Lower leg skin (tissue), 4 donors: ENCODE measurements at places on chromosomes 4 and X. TPM values are rescaled to one million over a fixed set of nuclear protein-coding genes. Genes with fewer than 3 reads are reported as not detected.

- no peak for DNase-seq
These were observed 449.8 kb downstream of the INPP4B start for GRCh38 chr4:142396279-142396678.

DNA sequence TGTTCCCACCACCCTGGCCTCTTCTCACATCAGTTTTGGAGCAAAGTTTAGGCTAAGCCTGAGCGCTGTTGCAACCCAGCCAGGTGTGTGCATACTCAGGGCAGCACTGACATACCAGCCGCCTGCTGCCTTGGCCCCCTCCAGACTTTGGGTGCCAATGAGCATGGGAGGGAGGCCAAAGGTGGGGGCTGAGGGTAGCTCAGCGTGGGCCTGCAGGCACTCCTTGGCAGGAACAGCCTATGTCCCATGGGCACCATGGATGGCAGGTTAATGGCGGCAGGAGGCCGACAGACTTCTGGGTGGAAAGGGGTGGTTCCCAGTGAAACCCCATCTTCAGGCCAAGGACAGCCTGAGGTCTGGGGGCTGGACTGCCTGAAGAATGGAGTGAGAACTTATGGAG lies 462.2 kb downstream of the ADGRL3 start:
- DNase-seq: no peak

GRCh38 chr4:5209862-5210261 lies 158.6 kb downstream of the STK32B start:
- DNase-seq: no peak

DNA sequence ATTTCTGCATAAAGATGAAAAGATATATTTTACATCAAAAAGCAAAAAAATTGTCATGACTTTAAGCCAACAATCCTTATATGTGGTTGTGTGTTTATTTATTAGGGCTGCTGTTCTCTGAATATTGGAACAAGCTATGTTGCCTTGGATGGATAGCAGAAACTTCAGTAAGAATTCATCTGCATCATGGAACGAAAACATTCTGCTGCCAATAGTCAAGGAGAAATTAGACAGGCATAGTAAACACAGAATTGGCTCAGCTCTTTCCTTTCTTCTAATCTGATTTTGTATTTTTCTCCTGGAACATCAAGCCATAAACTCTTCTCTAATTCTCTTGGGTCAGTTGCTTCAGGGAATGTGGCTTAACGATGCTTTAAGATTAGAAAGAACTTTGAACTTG lies 1257.0 kb downstream of the NLGN4X start:
- no peak for DNase-seq

FGG gene
- total RNA-seq: not detected

DNA sequence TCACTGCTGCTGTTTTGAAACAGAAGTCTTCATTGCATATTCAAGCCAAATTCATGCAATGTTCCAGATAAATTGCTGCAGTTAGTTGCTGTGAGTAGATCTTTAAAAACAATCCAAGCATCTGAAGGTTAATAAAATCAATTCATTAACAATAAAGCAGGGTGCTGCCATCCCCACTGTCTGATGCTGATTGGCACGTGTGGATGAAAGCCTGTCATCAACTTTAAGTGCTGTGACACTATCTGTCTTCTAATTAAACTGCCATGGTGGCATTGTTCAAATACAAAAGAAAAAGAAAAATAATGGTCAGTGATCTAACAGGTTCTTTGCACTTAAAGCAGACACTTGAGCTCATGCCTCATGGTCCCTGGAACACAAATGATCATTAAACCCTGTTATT lies 63.0 kb upstream of the MND1 start:
- DNase-seq: no peak

DNA sequence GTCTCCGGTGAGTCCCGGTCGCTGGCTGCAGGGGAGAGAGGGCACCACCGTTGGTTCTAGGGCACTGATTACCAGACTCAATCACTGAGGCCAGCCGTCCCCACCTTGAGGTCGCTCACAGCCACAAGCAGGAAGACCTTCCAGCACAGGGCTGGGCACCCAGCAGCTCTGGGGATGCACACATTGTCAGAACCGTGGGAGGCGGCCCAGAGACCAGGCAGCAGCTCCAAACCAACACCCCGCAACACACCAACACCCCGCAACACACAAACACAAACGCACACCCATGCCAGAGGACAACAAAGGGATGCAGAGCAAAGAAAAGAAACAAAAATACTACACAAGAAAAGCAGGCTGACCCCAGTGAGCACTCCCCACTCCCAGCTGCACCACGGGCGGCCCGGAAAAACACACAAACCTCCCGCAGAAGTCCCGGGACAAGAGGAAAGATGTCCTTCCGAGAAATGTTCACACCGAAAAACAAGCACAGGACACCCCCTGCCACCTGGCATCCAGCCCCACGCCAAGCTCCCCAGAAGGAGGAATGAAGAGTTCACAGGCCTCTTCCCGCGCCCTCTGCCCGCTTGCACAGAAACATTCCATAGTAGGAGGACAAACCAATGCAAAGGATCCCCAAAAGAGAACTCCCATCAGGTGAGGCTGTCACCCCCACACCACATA lies 3.2 kb downstream of the HMX1 start:
- no peak for DNase-seq

DNA sequence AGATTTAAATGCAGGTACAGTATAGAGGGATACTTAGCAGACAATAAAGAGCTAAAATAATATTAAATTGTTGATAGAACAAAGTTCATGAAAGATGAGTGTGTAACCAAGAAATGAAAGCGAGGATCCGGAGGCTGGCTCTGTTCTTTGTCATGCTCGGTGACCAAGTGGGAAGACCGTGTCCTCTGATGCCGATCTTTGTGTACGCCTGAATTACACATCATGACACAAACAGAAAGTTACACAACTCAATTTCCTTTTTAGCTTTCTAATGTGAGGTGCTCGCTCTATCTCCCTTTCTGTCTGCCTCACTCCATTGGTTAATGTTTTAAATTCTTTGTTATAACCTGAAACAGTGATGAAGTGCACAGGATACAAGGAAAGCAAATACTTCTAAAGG lies 114.8 kb upstream of the NEIL3 start:
- no peak for DNase-seq

SMIM10 gene
- 2.7 TPM for total RNA-seq

- DNase-seq: no peak
These were observed 37.9 kb upstream of the FGFBP2 start for GRCh38 chr4:16000708-16001483.

ATP8A1 gene
- 4.9 TPM for total RNA-seq

- peak; percentile 78 for DNase-seq
These were observed 29.2 kb downstream of the MSX1 start for GRCh38 chr4:4888695-4889094.

GRCh38 chrX:74902806-74903205 lies 22.4 kb downstream of the NEXMIF start:
- no peak for DNase-seq

AKAP14 gene
- total RNA-seq: not detected

DNA sequence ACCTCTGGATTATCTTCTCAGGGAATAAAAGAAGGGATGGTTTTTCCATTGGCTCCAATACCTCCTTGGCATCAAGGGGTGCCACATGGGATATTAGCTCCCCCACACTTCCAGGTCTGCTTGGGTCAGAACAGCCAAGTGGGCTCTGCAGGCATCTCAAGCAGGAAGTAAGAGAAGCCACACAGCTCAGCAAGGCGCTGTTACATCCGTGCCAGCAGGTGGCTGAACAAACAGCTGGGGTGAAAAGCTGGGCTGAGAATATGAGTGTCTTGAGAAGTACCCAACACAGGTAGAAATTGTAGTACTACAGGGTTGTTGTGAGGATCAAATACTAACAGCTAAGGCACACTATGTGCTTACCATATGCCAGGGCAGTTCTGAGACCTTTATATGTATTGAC lies 76.7 kb upstream of the TMEM150C start:
- DNase-seq: no peak

MAML3 gene
- total RNA-seq: 28.4 TPM

DNA sequence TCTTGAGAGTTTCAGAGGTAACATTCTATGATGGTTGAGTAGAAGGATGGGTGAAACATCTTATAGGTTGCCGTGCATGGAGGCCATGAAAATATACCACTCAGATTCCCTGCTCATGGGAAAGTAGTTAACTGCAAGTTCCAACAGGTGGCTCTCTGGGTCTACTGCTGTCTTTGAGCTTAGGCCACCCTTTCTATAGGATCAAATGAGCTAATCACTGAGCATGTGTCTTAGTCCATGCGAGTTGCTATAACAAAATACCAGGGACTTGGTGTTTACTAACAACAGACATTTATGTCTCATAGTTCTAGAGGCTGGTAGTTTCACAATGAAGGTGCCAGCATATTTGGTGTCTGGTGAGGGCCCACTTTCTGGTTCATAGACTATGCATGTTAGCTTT lies 144.8 kb upstream of the UNC5C start:
- no peak for DNase-seq

- DNase-seq: no peak
These were observed 138.8 kb downstream of the TEX11 start for GRCh38 chrX:70769659-70770227.

- DNase-seq: no peak
These were observed 123.8 kb downstream of the MAD2L1 start for GRCh38 chr4:119942806-119943205.

NEIL3 gene
- 1.9 TPM for total RNA-seq

MAGEE2 gene
- 1.9 TPM for total RNA-seq

GRCh38 chr4:175109933-175110332 lies 191.8 kb downstream of the ADAM29 start:
- no peak for DNase-seq

DNA sequence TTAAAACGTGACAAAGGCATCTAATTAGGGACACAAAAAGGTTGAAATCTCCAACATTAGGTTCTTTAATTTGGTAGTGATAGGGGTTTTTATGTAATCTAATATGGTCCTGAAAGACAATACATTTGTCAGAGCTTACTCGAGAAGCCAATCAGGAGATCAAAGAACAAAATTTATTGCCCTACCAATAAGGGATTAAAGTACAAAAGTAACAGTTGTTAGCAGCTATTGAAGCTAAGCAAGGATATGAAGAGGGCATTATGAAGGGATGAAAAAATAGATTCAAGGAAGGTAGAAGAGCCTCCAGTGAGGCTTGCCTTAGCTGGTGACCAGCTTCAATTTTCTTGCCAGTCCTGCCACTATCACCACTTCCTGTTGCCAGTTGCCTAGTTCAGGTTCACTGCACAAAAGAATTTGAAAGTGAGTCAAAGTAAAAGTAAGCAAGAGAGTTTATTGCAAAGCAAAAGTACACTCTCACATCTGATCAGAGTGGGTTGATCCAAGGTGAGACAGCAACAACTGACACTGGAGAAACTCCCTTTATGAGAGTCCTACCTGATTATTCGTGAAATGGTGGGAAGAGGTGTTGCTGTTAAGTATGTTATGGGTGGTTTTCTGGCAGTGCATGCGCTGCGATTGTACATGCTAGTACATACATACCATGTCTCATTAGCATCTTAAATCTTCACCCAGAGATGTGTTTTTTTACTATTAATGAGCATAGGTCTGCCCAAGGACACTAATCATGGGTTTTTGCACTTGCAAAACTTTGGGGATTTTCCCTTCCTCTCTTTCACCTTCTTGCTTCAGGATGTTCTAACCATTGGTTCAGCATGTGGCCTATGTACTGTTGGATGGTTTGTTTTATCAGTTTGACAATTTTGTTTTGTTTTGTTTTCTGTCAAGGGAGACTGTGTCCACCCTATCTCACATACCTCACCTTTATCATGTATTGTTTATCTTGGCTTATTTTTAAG lies 263.2 kb upstream of the ITM2A start:
- DNase-seq: no peak

- no peak for DNase-seq
These were observed 52.4 kb upstream of the IGFBP7 start for GRCh38 chr4:57162499-57163019.

CWH43 gene
- 37.0 TPM for total RNA-seq

DNA sequence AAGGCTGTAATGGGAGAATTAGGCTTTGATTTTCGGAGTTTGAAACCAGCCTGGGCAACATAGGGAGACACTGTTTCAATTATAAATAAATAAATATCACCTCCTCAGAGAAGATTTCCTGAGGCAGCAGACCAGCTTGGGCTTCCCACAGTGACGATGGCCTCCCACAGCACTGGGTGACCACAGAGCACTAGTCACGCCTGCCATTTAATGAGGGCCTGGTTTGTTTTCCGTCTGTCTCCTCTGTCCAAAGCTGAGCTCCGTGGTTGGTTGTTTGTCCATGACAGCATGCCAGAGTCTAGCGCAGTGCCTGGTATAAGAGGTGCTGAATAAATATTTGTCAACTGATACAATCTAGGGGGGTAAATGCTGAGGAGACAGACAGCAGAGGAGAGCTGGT lies 10.4 kb upstream of the PDGFRA start:
- no peak for DNase-seq

- DNase-seq: no peak
These were observed at the start of gene EVC2 for GRCh38 chr4:5708449-5709206. EVC2 (minus strand) TSS chr4:5708559; CDS start chr4:5708513, 46 bp downstream.

GRCh38 chrX:133269168-133269567 lies 51.0 kb upstream of the TFDP3 start:
- no peak for DNase-seq

KLKB1 gene
- not detected for total RNA-seq

- no peak for DNase-seq
These were observed 56.2 kb downstream of the ADRA2C start for GRCh38 chr4:3822230-3822947.

- DNase-seq: no peak
These were observed 3.7 kb upstream of the GPR82 start for GRCh38 chrX:41720125-41720779.

DNA sequence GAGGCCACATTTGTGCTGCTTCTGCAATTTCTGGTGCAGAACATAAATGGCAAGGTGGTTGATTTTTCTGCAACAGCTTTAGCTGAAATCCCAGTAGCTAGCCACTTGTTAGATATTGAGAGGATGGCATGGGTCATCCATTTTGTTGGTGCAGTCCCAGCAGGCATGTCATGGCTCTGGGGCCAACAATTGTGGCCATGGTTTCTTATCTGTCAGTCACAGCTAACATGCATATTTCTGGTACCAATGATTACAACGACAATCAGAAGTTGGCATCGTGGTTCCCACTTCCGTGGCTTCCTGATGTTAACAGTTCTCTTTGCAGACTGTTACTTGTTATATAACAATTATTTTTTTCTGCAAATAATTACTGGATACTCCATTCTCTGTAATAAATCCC lies 42.8 kb upstream of the PRKG2 start:
- DNase-seq: no peak

DNA sequence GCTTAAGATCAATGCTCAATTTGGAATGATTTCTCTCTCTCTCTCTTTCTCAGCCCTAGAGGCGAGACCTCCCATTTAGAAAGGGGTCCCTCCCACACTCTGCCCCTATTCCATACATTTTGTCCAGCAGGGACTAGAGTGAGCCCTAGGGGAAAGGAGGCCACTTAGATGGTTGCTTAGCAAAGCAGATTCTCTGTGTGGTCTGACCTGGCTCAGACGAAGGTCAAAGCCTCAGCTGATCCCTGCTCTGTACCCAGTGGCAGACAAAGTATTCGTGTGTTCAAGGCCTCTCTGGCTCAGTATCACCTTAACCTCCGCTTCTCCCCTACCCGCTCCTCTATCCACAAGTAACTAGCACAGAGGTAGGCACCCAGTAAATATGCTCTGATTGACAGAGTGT lies 78.4 kb downstream of the HPRT1 start:
- DNase-seq: no peak
